ENCODE measurements at places on chromosomes 2 and 18. TPM values are rescaled to one million over a fixed set of nuclear protein-coding genes. Genes with fewer than 3 reads are reported as not detected.
A peak's percentile ranks its signal among the peaks of the same experiment; 100 is the strongest.

- no peak for DNase-seq
These were observed 142.9 kb downstream of the ASB1 start for GRCh38 chr2:238569507-238570195.

DNA sequence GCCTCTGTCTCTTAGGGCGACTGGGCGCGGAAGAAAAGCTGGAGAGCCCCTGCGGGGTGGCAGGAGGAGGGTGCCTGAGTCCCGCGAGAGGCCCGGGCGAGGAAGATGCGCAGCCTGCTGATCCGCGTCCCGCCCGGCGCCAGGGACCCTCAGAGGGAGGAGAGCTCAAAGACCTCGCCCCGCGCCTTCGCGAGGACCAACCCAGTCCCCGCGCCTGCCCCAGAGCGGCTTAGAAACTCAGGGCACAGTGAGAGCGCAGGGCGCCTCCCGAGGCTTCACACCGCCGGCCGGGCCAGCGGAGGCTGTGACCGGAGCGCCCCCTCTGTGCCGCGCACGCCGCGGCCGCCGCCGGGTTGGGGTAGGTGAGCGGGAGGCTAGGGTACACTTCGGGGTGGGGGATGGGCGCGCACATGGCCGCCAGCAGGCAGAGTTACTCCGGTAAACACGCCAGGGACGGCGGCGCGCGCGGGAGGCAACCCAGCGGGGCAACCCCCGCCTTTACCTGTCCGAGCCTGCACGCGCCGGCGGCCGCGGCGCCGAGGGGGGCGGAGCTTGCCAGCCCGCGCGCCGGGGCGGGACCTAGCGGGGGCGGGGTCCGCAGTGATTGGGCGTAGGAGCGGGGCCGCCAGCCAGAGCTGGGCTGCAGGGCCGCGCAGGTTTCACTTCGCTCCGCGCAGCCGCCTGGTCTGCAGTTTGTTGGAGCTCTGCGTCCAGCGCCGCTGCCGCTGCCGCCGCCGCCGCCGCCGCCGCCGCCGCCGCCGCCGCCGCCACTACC, at the start of gene BCL2L11:
Gene BCL2L11 (plus strand): TSS at position 662 of the 775 bp plus-strand sequence. CDS start 2,832 bp downstream, outside the sequence.
- DNase-seq: peak; percentile 97

- no peak for DNase-seq
These were observed 42.6 kb downstream of the TTR start for GRCh38 chr18:31634331-31634713.

GRCh38 chr2:63053081-63053888, 2.7 kb downstream of the OTX1 start:
- DNase-seq: no peak

DNA sequence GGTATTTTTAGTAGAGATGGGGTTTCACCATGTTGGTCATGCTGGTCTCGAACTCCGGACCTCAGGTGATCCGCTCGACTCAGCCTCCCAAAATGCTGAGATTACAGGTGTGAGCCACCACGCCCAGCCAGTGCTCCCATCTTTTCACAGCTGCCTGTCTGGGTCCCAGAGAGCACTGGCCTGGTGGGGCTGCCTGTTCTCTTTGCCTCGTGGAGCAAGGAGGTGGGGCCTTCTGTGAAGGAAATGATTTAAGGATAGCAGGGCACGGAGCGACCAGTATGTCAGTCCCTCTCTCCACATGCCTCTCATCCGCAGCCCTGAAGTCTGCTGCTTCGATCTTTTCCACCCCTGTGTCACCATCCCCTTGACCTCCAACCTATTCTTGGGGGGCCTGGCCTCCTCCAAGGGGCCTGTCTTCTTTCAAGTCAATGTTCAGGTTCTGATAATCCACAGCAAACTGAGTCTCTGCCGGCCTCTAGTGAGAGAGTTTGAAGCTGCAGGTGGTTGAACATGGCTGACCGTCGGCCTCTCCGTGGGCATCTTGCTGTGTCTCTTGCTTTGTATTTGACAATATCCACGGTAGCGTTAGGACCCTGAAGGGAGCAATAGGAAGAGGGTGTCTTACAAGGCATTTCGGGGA, 28.2 kb upstream of the GIGYF2 start:
- DNase-seq: no peak

GRCh38 chr18:76429262-76430126, 65.5 kb downstream of the ZNF516 start:
- DNase-seq: no peak

DNA sequence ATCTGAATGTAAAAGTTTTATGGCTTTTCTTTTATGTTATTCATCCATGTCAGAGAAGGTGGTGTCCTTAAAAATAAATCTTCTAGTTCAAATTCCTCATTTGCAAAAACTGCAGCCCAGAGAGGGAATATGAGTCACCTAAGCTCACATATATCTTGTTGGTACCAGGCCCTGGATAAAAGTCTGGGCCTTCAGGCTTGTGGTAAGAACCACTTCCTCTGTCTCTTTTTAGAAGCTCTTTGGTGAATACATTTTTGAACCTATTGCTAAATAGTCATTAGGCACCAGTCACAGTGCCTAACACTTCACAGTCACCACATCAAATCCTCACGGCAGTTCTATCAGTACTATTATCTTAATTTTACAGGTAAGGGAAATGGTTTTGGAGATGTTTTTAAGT, 199.2 kb downstream of the KCNS3 start:
- no peak for DNase-seq

- no peak for DNase-seq
These were observed 54.1 kb downstream of the FIGN start for GRCh38 chr2:163681745-163682144.

DNA sequence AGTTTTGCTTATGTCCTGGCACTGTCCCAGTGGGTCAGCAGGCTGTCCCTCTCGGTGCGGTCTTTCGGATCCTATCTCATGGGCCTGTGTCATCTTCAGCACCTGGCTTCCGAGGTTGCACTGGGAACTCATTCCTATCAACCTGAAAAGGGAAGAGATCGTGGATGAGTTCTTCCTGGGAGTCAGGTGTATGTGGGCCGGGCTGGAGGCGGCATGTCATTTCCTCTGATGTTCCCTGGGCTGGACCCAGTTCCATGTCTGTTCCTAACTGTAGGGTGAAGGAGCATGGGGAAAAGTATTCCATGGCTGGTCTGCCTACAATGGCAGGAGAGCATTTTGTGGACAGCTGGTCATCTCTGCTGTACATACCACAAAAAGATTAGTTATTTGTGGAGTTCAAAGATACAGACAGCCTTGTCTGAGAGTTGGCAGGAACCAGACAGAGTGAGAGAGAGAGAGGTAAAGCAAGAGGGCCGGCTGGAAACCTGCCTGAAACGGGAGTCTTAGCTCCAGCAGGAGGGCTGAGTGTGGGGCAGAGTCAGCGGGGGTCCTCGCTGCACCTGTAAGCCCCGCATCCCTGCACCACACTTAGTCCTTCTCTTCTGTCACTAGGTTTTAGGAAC, 25.2 kb downstream of the FAM228A start:
- DNase-seq: no peak

DNA sequence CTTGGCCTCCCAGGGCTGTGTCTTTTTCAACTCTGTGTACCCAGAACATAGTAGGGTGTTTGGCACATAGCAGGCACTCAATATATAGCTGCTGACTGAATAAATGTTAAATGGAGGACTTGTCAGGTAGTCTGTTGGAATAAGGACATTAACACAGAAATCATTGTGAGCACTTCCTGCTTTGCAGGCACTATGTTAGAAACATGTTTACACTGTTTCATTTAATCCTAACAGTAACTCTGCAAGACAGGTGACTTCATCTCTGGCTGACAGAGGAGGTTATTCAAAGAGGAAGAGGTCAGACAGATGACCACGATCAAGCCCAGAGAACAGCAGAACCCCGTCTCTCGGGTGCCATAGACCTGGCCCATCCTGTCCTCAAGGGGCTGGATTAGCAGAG, 28.0 kb upstream of the PIEZO2 start:
- no peak for DNase-seq

- no peak for DNase-seq
These were observed 683 bp downstream of the GBX2 start for GRCh38 chr2:236167297-236168109.

GRCh38 chr2:14910654-14911053, 278.1 kb downstream of the LRATD1 start:
- no peak for DNase-seq

Gene TMEM247
- not detected for total RNA-seq

Gene VWA3B
- total RNA-seq: not detected

Gene REG3G
- total RNA-seq: not detected

Gene CYRIA
- 2.8 TPM for total RNA-seq

Gene NT5C1B
- not detected for total RNA-seq

Data from osteocyte (in vitro differentiated cells).